ENCODE measurements at places on chromosomes 12 and 14. TPM values are rescaled to one million over a fixed set of nuclear protein-coding genes. Genes with fewer than 3 reads are reported as not detected.

Gene SAMD15
- 0.33 TPM for total RNA-seq

Gene GPRC5A
- total RNA-seq, result 0.60 TPM

Gene SLC10A1
- not detected for total RNA-seq

Gene SERPINA1
- not detected for total RNA-seq

Gene TAOK3
- total RNA-seq, result 16.1 TPM

Gene GPR65
- total RNA-seq, result 0.11 TPM

Gene TMEM52B
- not detected for total RNA-seq

Gene CAPS2
- total RNA-seq, result 0.11 TPM

Gene KCNC2
- total RNA-seq, result not detected

Gene PTPRQ
- under 0.01 TPM for total RNA-seq

Gene ITGB7
- under 0.01 TPM for total RNA-seq

Gene MYL2
- 0.33 TPM for total RNA-seq

Gene DPPA3
- total RNA-seq, result not detected

Gene ARMH4
- total RNA-seq, result 5.5 TPM

Gene TMEM132D
- total RNA-seq, result not detected

Gene LMNTD1
- total RNA-seq, result not detected

Gene PTHLH
- not detected for total RNA-seq

Gene FIGNL2
- 0.43 TPM for total RNA-seq

Gene ACVR1B
- total RNA-seq, result 12.7 TPM

Gene MUCL1
- not detected for total RNA-seq

Gene KDM2B
- 23.2 TPM for total RNA-seq

Gene NPFF
- not detected for total RNA-seq

Gene COQ6
- 16.4 TPM for total RNA-seq

Gene CCDC88C
- total RNA-seq, result 11.5 TPM

Gene PPP1R1A
- not detected for total RNA-seq

Gene RND1
- 2.1 TPM for total RNA-seq

Gene CLMN
- total RNA-seq, result 0.43 TPM

Gene KRT72
- not detected for total RNA-seq

Gene KRT3
- not detected for total RNA-seq

Gene RNASE7
- total RNA-seq, result not detected

Gene PHC1
- total RNA-seq, result 9.7 TPM

Gene SERPINA10
- total RNA-seq, result not detected

Gene GALNT4
- total RNA-seq, result 26.0 TPM

Gene TSFM
- total RNA-seq, result 21.3 TPM

Gene PAPLN
- total RNA-seq, result 25.3 TPM

Gene POC1B
- total RNA-seq, result 15.8 TPM

Gene MIP
- 0.26 TPM for total RNA-seq

Gene WIF1
- not detected for total RNA-seq

Gene PTGDR
- not detected for total RNA-seq

Gene CLEC1B
- total RNA-seq, result not detected

Gene SMIM41
- not detected for total RNA-seq

Gene GPX2
- not detected for total RNA-seq

Gene TAS2R9
- 0.11 TPM for total RNA-seq
